Activated CD8-positive, alpha-beta T cell treated with anti-CD3 and anti-CD28 coated beads, Interleukin-2, amount 10 ng/mL, durations not matched to agents 7 days and 5 days (primary cell): ENCODE measurements at places on chromosomes 3 and 15.

DNA sequence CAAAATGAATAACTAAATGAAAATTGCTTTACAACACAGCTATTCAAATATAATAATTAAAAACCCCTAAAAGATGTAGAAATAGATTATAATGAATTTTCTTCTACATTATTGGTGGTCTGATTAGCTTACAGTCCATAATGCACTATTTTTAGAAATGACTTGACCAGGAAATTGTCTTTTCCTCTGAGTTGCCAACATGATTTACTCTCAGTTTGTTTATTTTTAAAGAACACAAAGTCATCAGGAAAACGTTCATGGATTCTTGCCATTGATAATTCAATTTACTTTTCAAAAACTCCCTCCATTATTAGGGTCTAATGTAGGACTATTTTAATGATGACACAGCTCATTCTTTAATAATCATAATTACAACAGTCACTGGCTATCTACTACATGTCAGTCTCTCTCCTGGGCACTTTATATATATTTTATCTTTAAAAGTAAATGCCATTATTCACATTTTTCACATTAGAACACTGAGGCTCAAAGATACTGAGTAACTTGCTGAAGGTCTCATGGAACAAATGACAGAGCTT lies 1.1 kb downstream of the TM4SF18 start:
- DNase-seq, result no peak

GRCh38 chr3:44764248-44764647 lies 2.7 kb downstream of the KIF15 start:
- DNase-seq, result no peak

DNA sequence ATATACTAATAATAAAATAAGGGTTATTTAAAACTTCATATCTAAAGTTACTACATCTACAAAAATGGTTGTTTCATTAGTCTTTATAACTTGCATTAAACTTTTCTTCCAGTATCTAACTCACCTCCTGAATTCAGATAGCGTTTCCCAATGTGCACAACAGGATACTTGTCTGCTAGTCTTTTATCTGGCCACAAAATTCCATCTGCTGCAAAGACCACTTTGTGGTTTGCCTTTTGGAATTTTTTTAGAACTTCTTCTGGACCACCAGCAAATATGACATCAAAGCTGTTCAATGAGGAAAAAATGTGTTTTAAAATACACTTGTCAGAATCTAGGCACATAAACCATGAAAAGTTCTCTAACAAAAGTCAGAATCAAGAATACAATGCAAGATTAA lies 50.8 kb downstream of the PLOD2 start:
- DNase-seq, result no peak

DNA sequence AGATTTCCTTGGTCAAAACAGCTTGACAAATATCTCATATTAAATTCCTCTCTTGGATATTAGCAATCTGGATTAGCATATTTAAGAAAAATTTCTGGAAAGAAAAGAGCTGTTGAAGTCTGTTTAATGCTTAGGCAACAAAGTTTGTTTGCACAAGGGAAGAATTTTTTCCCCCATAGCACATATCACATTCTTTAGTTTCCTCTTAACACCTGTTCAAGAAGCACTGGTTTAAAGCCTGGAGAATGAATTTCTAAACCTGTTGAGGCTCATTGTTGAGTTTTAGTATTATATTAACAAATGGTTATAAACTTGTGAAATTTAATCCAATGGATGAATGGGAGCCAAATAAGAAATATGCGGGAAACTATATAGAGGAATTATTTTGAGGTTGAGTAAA lies 41.5 kb downstream of the NLGN1 start:
- DNase-seq, result no peak

DNA sequence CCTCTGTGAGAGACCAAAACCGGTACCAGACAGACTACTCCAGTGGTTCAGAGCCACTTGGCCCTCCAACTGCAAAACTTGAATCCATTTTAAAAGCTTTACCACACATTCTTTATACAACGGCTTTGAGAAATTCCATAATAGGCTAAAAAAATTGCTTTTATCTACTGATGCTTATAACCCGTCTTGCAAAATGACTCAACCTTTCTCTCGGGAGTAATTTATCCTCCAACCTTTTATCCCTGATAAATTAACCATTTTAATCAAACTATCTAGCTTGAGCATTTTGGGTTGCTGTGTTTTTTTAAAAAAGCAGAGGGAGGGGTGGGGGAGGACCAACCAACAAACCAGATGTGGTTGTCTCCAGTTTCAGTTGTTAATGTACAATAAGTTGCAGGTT lies 275.7 kb upstream of the LRTM1 start:
- no peak for DNase-seq

DNA sequence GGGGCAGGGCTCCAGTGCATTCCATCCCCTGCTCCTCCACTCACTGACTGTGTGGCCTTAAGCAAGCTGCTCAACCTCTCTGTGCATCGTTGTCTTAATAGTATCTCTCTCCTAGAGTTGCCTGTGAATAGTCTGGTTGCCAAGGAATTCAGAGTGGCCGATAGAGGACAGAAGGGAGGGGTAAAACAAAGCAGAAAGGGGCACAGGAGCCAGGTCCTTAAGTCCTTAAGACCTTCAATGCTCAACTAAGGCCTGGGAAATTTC lies 13.7 kb upstream of the CYP11A1 start:
- no peak for DNase-seq

DNA sequence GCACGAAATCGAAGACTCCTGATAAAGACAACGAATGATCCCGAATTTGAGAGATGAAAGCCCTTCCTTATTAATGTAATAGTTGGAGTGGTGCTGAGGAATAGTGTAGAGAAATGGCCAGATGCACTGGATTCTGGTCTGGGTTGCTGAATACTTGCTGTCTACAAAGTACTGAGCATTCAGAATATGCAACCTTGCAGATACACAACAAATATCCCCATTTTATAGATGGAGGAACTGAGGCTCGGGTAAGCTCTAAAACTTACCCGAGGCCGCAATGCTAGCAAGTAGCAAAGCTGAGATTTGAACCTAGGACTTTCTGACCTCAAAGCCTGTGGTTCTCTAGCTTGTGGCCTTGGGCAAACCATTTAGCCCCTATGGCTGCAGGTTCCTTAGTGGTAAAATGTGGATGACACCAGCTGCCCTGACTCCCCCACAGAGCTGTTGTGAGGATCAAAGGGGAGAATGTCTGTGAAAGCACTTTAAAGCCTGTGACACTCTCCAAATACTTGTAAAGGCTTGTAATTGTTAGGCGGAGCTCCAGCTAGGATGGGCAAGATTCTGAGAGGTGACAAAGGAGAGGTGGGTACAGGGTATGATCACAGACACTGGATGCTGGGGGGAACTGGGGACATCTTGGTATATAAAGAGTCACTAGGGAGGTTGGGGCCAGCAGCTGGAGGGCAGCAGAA lies 39.8 kb downstream of the FOXB1 start:
- DNase-seq, result no peak

GRCh38 chr3:168407381-168407780 lies 311.7 kb upstream of the GOLIM4 start:
- DNase-seq, result no peak

DNA sequence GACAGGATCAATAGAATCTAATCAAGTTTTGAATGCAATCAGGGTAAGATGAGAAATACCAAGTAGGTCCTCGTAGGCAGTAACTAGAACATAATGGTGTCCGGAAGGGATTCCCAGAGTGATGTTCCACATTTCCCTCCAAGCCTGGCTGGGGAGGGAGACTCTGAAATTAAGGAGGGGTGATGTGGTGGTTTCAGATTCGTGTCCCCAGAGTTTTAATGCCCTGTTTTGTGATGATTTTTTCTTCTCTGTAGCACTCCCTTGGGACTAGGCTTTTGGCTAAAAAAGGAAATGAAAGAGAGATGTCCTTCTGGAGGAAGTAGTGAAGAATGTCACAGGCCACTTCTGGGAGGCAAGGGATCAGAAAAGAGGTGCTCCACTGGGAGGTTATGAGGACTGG lies 108.3 kb upstream of the CACNA2D3 start:
- DNase-seq, result no peak

- no peak for DNase-seq
Observed at GRCh38 chr3:25894101-25894500, 104.2 kb downstream of the OXSM start.

GRCh38 chr15:26877831-26878230 lies 11.0 kb downstream of the GABRA5 start:
- DNase-seq, result no peak
